Bronchial epithelial cell (primary cell): ENCODE measurements at places on chromosomes 2 and 18.
A peak's percentile ranks its signal among the peaks of the same experiment; 100 is the strongest.

DNA sequence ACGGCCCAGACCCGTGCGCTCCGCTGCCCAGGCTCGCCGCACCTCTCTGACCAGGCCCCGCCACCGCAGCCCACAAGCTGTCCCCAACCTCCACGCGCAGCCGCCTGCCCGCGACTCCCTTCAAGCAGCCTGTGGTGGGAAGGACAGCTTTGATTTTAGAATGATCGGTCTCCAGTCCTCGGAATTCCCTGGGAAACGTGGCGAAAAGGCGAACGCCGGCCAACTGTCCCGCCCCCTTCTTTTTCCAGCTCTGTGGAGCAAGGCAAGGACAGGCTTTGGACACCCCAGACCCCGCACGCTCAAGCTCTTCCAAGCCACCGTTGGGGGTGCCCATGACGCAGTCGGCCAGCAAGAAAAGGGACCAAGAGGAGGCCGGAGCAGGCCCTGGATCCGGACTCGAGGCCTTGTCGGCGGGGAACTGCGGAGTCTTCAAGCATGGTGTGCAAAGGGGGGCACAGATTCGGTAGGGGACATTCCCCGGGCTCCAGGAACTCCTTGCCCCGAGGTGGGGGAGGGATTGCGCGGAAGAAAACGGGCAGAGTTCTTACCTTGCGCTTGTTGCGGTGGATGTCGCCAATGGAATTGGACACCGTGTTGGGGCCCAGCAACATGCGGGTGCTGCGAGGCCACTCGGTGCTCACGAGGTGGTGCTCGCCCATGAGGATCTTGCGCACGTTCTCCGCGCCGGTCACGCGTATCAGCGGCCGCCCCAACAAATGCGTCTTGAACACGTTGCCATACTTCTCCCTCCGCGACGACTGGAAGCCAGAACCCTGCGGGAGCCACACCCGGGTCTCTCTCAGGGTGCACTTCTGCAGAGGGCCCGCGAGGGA lies 4.0 kb downstream of the CYP26B1 start:
- DNase-seq, result no peak

- DNase-seq, result no peak
Measured at GRCh38 chr18:33696332-33697162, 118.5 kb downstream of the ASXL3 start.

GRCh38 chr2:175175896-175176295 lies 5.6 kb downstream of the ATP5MC3 start:
- no peak for DNase-seq

GRCh38 chr2:33015421-33016142 lies 68.8 kb downstream of the LTBP1 start:
- peak; percentile 78 for DNase-seq

GRCh38 chr2:197759625-197760292 lies 25.4 kb downstream of the BOLL start:
- no peak for DNase-seq

- peak; percentile 37 for DNase-seq
Measured at GRCh38 chr2:73072129-73072395, 550 bp upstream of the SFXN5 start.

- DNase-seq, result no peak
Measured at GRCh38 chr2:70826696-70827350, 6.4 kb upstream of the CLEC4F start.

DNA sequence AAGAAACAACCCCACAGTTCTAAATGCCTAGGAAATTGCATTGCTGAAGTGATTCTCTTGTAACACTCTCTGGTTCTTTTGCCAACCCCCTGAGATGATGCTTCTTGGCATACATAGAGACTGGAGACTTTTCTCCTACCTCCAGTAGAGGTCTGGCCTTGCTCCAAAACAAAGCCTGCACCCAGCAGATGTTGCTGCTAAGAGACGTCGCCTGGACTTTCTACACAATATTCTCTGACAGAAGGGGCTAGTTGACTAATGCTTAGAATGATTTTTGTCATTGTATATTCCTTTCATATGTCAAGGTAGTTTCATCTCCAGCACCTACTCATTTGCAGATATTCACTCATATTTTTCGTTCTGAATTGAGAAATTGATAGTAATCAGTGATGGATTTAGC lies 24.6 kb downstream of the SOWAHC start:
- DNase-seq, result no peak

- DNase-seq, result no peak
Measured at GRCh38 chr2:15181092-15181745, 379.9 kb downstream of the NBAS start.
